ENCODE measurements at places on chromosomes 4 and X.
A peak's percentile ranks its signal among the peaks of the same experiment; 100 is the strongest.

DNA sequence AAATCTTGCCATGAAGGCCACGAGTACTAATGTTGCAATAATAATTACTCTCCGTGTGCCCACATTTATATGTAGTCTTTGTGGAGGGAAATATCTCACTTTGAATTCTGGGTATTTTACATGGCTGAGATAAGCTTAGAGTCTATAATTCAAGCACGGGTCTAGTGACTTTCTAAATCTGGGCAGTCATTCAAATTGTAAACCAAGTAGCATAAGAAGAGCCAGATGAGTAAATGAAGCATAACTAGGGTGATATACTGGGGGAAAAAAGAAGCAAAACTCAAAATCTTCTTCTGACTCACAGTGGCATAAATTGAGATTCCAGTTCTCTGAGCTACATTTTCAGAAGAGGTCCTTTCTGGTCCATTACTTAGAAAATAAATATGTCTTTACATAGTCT is 53.0 kb downstream of the MAPK10 start:
- DNase-seq, result no peak

GRCh38 chr4:123616951-123617461 is 220.4 kb downstream of the SPRY1 start:
- no peak for DNase-seq

GRCh38 chr4:145498430-145498829 is 16.8 kb downstream of the SMAD1 start:
- no peak for DNase-seq

DNA sequence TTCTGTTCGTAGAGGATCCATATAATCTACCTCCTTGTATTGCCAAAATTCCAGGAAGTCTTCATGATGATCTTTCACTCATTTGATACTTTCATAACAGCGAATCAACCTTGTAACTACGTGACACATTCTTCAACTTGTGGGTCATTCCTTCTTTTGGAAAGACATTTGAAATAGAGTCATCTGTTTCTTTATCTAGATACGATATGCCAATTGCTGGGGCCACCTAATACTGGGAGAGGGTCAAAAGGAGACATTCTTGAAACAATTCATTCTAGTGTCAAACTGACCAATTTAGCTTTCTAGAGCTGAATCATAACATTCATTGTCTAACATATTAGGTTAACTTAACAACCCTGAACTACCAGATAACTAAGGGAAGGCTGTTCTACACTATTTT is 62.9 kb upstream of the SMAD1 start:
- DNase-seq, result no peak

DNA sequence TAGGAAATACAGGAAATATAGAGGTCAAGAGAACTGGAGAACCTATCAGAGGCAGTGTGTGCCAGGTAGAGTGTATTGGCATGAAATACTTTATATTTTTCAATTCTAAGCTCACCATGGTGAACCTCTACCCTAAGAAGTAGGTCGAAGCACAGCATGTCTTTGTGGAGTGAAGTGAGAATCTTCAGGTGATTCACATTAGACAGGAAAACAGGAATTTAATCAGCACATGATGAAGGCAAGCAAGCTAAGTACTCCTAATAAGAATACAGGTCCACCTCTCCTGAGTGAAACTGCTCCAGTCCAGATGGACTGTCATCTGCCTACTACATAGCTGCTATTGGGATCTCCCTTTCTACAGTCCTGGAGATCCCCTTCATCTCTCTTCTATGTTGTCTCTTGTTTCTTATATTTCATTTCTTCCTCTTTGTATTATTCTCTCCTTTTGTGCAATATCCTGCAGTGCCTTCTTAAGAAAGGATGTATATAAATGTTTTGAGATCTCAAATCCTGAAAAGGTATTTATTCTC is 159.0 kb downstream of the LRBA start:
- no peak for DNase-seq

GRCh38 chr4:41443340-41444079 is 94.4 kb upstream of the LIMCH1 start:
- DNase-seq, result no peak

GRCh38 chr4:35793045-35793722 is 451.1 kb downstream of the ARAP2 start:
- peak; percentile 29 for DNase-seq

- no peak for DNase-seq
Observed at GRCh38 chr4:101208171-101208570, 139.2 kb downstream of the PPP3CA start.

GRCh38 chr4:152106113-152106763 is 345.4 kb upstream of the GATB start:
- DNase-seq, result peak; percentile 97

GRCh38 chr4:68905939-68906779 is 45.4 kb downstream of the UGT2A3 start:
- DNase-seq, result no peak

DNA sequence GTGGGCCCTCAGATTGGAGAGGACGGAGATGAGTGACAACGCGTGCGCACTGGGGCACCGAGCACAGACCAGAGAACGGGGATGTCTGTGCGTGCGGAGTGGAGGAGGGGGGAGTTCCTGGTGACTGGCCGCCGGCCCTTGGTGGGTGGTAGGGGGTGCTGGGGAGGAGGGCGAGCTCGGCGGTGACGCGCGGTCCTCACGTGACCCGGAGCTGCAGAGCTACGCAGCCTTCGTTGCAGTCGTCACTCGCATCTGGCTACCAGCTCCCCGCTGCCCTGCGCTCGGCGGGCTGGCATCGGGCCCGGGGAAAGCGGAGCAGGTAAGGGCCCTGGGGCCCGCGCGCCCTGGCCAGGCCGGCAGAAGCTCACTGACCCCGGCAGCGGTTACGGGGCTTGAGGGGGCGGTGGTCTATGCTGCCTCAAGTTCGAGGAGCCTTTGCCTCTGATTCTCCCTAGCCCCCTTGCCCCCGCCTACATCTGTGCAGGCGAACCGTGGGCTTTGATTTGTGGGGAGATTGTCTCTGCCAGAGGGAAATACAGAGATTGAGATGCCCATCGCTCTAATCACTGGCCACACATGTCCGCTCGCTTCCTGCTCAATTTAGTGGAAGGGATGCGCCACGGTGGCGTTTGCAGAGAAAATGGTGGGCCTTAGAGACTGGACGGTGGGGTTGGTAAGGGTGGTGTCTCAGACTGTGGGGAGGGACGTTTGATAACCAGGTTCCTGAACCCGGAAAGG is at the start of gene ARMCX4:
TSS of gene ARMCX4 (plus strand) at position 245 of the 738 bp plus-strand sequence. CDS start 3,134 bp downstream, outside the sequence.
- DNase-seq, result no peak

GRCh38 chr4:52641854-52642563 is 17.1 kb downstream of the USP46 start:
- DNase-seq, result peak; percentile 26

DNA sequence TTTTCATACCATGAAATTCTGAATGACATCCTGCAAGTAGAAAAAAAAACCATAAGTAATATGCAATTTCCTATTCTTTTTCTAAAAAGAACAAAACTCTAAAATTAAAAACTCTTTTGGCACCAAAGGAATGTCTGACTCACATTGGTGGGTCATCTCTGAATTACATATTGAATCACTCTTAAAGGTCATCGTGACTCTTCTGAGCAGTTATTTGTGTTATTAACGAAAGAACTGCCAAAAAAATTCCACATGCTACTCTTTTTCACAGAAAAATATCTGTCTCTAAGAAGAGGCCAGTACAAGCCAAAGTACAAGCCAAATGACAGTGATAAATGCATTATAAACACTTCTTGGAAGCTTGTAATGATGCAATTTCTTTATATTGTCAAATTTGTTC is 282.2 kb downstream of the GUCY2F start:
- no peak for DNase-seq

- DNase-seq, result no peak
Observed at GRCh38 chr4:43758836-43759235, 689.8 kb downstream of the KCTD8 start.

DNA sequence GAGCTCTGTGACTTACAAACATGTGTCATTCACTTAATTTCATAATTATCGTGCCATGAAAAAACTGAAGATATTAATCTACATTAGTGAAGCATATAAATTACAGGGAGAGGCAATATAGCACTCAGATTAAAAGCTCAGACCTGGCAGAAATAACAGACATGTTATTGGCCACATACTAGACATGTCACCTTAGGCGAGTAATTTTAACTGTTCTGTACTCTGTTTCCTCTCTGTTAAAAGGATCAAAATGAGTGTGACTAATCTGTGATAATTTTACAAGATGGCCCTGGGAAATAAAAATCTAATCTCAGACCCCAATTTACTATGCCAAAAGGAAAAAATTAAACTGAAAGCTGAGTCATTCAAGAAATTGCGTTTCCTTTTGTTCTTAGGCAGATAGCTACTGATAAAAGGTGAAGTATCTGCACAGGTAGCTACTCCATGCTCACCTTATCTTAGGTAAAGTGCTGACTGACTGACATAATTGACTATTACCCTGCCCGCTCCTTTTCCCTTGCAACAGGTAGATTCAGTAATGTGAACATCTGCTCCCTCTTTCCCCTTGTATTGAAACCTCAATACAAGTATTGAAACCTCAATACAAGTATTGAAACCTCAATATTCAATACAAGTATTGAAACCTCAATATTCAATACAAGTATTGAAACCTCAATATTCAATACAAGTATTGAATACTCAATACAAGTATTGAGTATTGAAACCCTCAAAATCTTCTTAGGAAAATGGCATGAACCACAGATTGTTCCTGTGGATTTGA is 33.2 kb downstream of the RELL1 start:
- DNase-seq, result no peak

GRCh38 chr4:87038837-87039615 is 104.2 kb downstream of the AFF1 start:
- peak; percentile 94 for DNase-seq

GRCh38 chr4:120873554-120873953 is 49.0 kb downstream of the PRDM5 start:
- no peak for DNase-seq

DNA sequence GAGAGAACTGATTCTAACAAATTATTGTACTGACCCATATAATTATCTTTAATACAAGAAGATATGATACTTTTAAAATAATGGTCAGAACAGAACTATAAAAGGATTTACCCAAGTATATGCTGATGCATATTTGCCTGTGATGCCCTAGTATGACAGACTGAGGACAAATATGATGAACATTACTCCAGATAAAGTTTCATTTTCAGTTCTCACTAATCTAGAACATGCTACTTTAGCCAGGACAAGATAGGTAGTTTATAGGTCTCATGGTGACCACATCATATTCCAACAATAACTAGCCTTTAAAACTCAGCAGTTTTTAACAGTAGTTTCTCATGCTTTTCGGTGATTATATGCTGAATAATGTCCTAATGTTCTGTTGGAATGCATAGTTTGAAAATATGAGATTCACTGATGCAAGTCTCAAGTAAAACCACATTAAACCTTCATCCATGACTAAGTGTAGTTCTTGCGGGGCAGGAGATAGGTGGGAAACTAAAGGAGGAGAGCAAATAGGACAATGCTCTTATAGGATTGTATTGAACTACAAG is 295.2 kb upstream of the AGA start:
- DNase-seq, result peak; percentile 53

Measured in kidney epithelial cell (primary cell).